ENCODE measurements at places on chromosomes 5 and 9.

GRCh38 chr9:33690143-33690933 is 105.0 kb upstream of the PRSS3 start:
- peaks cover 4% of the 10 kb centered on the region for H3K27me3 ChIP-seq
- no peak overlapping the region for H3K27ac ChIP-seq
- H3K4me1 ChIP-seq = no peaks in the 10 kb centered on the region
- no peak overlapping the region for H3K4me3 ChIP-seq
- no peak for DNase-seq

- H3K27ac ChIP-seq = no peak overlapping the region
- no peak for DNase-seq
- no peak overlapping the region for H3K4me3 ChIP-seq
- H3K36me3 ChIP-seq = no peaks in the 10 kb centered on the region
Observed at GRCh38 chr5:114412510-114413171, 50.8 kb downstream of the KCNN2 start.

DNA sequence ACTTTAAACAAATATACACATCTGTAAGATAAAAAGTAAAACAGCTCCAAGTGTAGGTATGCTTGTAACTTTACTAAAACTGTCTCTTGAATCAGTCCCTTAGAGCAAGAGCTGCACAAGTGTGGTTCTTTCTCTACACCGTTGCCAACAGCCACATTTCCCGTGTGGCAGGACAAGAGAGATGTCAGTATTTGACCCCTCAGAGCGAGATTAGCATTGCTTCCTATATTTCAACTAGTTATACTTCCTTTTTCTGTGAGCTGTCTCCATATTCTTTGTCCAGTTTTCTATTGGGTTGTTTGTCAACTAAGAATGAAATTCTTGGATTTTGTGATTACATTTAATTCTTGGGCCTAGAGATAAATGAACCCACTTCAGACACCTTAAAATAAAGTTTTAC is 8.0 kb downstream of the PLIN2 start:
- DNase-seq = no peak
- H3K4me1 ChIP-seq = peaks cover 4% of the 10 kb centered on the region
- H3K4me3 ChIP-seq = no peak overlapping the region
- H3K36me3 ChIP-seq = peaks cover 86% of the 10 kb centered on the region

- peaks cover 11% of the 10 kb centered on the region for H3K36me3 ChIP-seq
- DNase-seq = no peak
- no peak overlapping the region for H3K27ac ChIP-seq
- H3K4me3 ChIP-seq = no peak overlapping the region
Observed at GRCh38 chr9:124973807-124974206, 32.9 kb upstream of the GOLGA1 start.

DNA sequence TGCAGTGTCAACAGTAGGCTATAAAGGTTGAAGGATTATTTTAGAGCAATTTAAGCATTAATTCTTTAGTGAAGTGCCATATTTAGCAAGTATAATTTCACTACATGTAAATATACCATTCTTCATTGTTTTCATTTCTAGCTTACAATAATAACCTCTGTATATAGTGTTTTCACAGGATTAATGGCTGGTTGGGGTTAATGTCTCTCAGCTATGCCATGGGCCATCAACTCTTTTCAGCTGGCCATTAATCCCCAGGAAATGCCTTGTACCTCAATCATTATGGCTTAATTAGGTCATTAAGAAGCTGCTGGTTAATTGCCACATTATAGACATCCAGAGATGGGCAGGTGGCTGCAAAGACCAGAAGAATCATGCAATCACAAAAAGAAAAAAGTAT is 715.1 kb downstream of the MAT2B start:
- H3K27ac ChIP-seq = no peak overlapping the region
- no peak overlapping the region for H3K4me3 ChIP-seq
- H3K27me3 ChIP-seq = no peaks in the 10 kb centered on the region
- no peaks in the 10 kb centered on the region for H3K4me1 ChIP-seq
- no peaks in the 10 kb centered on the region for H3K36me3 ChIP-seq
- no peak for DNase-seq

- H3K27ac ChIP-seq = peak overlapping the region; percentile 92
- peak overlapping the region; percentile 97 for H3K4me3 ChIP-seq
- no peaks in the 10 kb centered on the region for H3K36me3 ChIP-seq
- peaks cover 16% of the 10 kb centered on the region for H3K4me1 ChIP-seq
- peaks cover 13% of the 10 kb centered on the region for H3K27me3 ChIP-seq
Observed at GRCh38 chr5:157669701-157670097, 1.6 kb upstream of the C5orf52 start.

DNA sequence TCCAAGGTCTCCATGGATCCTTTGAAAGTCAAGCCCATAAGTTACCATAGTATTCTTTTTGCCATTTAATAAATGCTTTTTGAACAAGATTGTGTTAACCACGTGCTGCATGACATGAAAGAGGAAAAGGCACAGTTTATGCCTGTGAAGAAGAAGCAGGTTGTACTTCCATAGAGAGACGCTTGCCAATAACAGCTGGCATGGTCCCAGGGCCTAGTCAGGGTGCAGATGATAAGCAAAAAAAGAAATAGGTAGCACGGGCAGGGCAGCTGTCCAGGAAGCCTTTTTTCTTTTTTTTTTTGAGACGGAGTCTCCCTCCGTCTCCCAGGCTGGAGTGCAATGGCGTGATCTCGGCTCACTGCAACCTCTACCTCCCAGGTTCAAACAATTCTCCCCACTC is 71.8 kb upstream of the CLINT1 start:
- H3K27ac ChIP-seq = no peak overlapping the region
- H3K4me3 ChIP-seq = no peak overlapping the region
- no peaks in the 10 kb centered on the region for H3K36me3 ChIP-seq
- peaks cover 13% of the 10 kb centered on the region for H3K4me1 ChIP-seq

- H3K27ac ChIP-seq = no peak overlapping the region
- H3K4me3 ChIP-seq = no peak overlapping the region
- H3K36me3 ChIP-seq = no peaks in the 10 kb centered on the region
- no peak for DNase-seq
- no peaks in the 10 kb centered on the region for H3K27me3 ChIP-seq
Observed at GRCh38 chr5:4646715-4647375, 493.3 kb upstream of the ADAMTS16 start.

DNA sequence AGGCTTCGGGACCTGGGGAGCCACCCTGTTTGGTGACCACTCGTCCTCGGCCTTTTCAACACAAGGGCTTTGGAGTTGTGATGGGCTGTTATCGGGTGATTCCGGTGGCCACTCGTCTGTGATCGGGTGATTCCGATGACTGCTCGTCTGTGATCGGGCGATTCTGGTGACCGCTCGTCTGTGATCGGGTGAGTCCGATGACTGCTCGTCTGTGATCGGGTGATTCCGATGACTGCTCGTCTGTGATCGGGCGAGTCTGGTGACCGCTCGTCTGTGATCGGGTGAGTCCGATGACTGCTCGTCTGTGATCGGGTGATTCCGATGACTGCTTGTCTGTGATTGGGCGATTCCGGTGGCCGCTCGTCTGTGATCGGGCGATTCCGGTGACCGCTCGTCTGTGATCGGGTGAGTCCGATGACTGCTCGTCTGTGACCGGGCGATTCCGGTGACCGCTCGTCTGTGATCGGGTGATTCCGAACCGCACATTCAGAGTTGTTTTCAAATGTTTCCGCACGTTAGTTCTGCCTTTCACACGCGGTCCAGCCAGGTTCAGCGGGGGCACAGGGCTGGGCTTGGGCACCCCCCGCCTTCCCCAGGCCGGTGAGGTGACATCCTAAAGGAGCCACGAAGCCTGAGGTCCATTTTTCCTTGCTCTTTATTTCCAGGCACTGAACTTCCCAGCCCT is 30.3 kb downstream of the TPPP start:
- H3K4me3 ChIP-seq = no peak overlapping the region
- no peak overlapping the region for H3K27ac ChIP-seq
- H3K4me1 ChIP-seq = no peaks in the 10 kb centered on the region
- H3K27me3 ChIP-seq = no peaks in the 10 kb centered on the region
- no peak for DNase-seq

DNA sequence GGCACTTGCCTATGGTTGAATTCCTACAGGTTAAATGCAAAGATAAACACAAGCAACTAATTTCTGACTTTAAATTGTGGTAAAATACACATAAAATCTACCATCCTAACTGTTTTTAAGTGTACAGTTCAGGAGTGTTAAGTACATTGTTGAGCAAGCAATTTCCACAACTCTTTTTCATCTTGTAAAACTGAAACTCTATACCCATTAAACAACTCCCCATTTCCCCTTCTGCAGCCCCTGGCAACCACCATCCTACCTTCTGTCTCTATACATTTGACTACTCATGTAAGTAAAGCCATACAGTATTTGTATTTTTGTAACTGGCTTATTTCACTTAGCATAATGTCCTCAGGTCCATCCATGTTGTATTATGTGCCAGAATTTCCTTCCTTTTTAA is 38.5 kb upstream of the STX17 start:
- no peak for DNase-seq
- no peaks in the 10 kb centered on the region for H3K27me3 ChIP-seq
- no peak overlapping the region for H3K27ac ChIP-seq
- no peaks in the 10 kb centered on the region for H3K4me1 ChIP-seq

- H3K27me3 ChIP-seq = peaks cover 62% of the 10 kb centered on the region
- H3K4me1 ChIP-seq = peaks cover 22% of the 10 kb centered on the region
- no peaks in the 10 kb centered on the region for H3K36me3 ChIP-seq
Observed at GRCh38 chr9:14314424-14314928, 535 bp upstream of the NFIB start.

- H3K4me1 ChIP-seq = no peaks in the 10 kb centered on the region
- no peak for DNase-seq
- no peak overlapping the region for H3K4me3 ChIP-seq
Observed at GRCh38 chr9:114282926-114283325, 40.0 kb upstream of the ORM1 start.

- DNase-seq = no peak
- no peak overlapping the region for H3K4me3 ChIP-seq
- H3K27me3 ChIP-seq = no peaks in the 10 kb centered on the region
Observed at GRCh38 chr5:14131855-14132503, 11.2 kb upstream of the TRIO start.

- H3K4me3 ChIP-seq = peak overlapping the region; percentile 63
- peaks cover 54% of the 10 kb centered on the region for H3K27me3 ChIP-seq
- H3K4me1 ChIP-seq = peaks cover 15% of the 10 kb centered on the region
- no peaks in the 10 kb centered on the region for H3K36me3 ChIP-seq
- peak overlapping the region; percentile 81 for H3K27ac ChIP-seq
Observed at GRCh38 chr5:140108093-140109017, 5.6 kb upstream of the PURA start.

GRCh38 chr5:17831279-17831678 is 197.0 kb downstream of the TAF11L14 start:
- DNase-seq = no peak
- no peaks in the 10 kb centered on the region for H3K36me3 ChIP-seq
- no peaks in the 10 kb centered on the region for H3K27me3 ChIP-seq
- no peaks in the 10 kb centered on the region for H3K4me1 ChIP-seq
- no peak overlapping the region for H3K4me3 ChIP-seq

DNA sequence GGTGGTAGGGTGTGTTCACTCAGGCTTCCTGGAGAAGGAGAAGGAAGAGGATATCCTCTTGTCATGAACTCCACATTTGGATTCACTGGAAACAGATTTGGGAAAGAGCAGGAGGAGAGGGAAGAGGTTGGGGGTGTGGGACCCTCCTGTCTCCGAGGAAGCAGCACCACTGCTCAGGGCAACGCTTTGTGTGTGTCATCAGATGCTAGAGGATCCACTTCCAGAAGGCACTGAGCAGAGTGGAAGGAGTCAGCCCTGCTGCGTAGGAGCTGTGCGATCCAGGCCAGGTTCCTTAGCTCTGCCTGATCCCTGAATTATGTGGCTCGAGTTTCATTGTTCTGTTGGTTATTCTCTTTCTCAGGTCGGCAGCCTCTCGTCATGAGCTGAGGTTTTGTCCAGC is 37.3 kb upstream of the TJP2 start:
- peaks cover 32% of the 10 kb centered on the region for H3K36me3 ChIP-seq
- no peak overlapping the region for H3K4me3 ChIP-seq
- DNase-seq = no peak
- H3K4me1 ChIP-seq = peaks cover 37% of the 10 kb centered on the region

DNA sequence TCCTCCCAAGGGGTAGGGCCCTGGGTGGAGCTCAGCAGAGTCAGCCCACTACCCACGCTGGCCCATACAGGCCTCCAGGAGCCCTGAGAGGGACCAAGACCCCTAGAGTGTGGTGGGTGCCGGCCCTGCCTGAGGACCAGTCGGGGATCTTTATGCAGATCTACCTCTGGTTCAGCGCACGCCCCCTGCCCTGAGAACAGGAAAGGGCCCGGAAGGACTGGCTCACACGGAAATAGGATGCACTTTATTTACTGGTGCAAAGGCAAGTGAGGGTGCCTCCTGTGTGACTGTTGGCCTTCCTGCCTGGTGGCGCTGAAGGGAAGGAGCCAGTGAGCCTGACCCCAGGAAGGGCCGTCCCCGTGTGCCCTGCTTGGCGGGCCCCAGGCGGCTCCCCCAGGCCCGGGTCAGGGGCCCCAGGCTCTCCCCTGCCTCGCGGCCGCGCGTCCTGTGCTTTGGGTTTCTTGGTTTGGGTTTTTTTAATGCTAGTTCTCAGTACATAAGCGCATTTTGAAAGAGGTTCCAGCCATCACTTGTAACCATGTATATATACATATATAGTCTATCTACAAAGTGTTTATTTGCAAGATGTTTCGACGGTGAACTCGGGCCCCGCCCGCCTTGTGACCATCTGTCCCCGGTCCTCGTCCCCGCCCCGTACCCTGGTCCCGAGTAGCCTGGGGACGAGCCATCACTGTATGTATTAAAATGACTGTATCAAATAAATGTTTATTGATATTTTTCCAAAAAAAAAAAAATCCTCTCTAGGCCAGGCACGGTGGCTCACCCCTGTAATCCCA is 76.4 kb upstream of the ROR2 start:
- H3K27ac ChIP-seq = no peak overlapping the region
- H3K27me3 ChIP-seq = no peaks in the 10 kb centered on the region

DNA sequence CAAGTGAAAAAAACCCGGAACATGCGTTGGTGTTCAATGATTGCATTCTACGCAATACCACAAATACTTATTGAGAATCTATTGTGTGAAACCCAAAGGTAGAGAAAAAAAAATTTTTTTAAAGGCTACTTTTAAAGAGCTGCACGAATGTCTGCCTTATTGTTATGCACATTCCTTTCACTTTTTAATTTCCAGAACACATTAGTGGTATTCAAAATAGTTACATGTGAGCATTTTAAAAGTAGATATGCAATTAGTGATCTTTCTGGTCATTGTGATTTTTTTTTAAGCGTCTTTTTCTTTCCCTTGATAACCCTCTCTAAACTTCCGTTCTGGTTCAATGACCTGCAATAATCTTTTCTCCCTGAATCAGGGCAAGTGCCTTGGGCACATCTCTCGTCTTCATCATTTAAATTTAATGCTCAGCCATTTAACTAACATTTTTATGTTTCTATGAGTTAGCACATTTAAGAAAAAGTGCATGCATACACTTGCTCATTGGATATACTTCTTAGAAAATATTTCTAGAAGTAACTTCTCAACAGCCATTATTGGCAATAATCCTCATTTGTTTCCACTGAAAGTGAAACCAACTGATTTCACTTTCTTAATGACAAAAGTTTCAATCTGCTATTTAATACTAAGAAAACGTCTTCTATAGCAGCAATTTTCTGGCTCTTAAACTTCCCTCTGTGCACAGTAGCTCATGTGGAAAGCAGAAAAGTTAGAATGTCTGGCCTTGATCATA is 80.3 kb downstream of the CDH6 start:
- no peak overlapping the region for H3K27ac ChIP-seq
- no peaks in the 10 kb centered on the region for H3K36me3 ChIP-seq
- no peaks in the 10 kb centered on the region for H3K4me1 ChIP-seq
- no peaks in the 10 kb centered on the region for H3K27me3 ChIP-seq
- H3K4me3 ChIP-seq = no peak overlapping the region

GRCh38 chr9:4894076-4894475 is 91.0 kb upstream of the JAK2 start:
- no peaks in the 10 kb centered on the region for H3K36me3 ChIP-seq
- H3K4me3 ChIP-seq = no peak overlapping the region
- no peak for DNase-seq
- no peaks in the 10 kb centered on the region for H3K27me3 ChIP-seq
- no peaks in the 10 kb centered on the region for H3K4me1 ChIP-seq

Measured in large intestine (tissue), 12 donors.